ENCODE measurements at places on chromosomes 12 and 14.

DNA sequence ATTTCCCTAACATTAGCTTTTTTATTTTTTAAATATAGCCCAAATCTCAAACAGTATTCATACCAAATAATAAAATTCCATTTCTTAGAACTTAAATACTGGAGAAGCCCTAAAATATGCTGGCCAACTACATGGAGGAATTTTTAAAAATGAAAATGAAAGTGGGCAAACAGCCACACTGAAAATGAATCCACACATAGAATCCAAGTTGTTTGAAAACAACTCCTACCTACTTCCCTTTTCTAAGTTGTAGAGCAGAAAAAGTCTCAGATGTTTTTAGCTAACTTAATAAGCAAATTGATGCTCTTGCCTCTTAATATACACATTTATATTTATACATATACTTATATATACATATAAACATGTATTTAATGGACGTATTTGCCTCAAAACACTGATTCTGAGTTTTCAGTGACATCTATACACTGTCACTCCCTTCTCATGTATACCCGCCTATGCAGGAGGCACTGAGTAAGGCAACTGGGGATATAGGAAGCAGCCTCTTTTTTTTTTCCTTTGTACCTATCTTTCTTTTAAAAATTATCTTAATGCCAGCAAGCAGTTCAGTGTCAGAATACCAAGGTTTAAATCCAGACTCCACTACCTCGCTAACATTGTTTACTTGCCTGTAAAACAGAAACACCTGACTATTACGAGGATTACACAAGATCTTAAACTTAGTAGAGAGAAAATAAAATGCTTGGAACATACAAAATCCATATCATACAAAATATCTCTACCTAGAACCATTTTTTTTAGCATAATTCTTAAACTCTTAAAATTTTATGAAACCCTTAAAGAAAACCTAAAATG lies 13.3 kb downstream of the DICER1 start:
- no peak for DNase-seq

DNA sequence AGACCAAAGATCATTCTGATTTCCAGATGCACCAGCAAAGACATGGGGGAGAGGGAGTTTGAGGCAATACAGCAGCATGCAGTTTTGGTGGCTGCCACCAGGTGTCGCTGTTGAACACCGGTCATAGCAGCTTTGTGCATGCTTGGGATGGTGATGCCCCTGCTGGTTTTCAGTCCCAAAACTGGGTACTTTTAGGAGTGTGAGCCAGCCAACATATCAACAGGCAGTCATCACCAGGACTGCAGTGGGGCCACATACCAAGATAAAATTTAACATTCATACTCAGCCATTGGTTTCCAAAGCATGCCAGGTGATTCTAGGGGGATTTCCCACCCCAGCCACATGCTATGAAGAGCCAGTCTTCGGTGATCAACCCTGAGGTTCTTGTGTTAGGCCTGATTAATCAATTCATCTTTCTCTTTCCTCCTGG lies 64.2 kb downstream of the PHETA1 start:
- DNase-seq: no peak

GRCh38 chr14:75905147-75905904 lies 76.5 kb downstream of the TGFB3 start:
- no peak for DNase-seq

GRCh38 chr12:7638064-7638759 lies 27.5 kb downstream of the APOBEC1 start:
- no peak for DNase-seq

GRCh38 chr14:42353315-42353714 lies 746.6 kb downstream of the LRFN5 start:
- DNase-seq: no peak
